NCI-H1092 (cell line): ENCODE measurements at places on chromosomes 7 and 10.

DNA sequence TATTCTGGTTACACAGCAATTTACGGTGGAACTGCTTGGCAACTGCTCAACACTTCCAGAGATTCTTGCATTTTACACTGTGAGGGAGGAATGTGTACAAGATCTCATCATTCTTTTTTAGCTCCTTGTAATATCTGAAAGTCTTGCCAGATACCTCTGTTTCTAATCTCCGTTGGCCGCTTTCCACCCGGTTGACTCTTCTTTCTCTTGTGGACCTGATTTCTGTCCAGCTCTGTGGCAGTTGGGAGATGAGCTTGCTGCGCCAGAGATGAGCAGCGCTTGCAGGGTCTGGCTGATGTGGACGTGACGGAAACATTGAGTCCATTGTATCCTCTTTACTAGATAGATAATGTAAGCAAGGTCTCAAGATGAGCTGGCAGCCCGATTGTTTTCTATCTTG, 27.6 kb downstream of the SPAG6 start:
- no peak for DNase-seq

DNA sequence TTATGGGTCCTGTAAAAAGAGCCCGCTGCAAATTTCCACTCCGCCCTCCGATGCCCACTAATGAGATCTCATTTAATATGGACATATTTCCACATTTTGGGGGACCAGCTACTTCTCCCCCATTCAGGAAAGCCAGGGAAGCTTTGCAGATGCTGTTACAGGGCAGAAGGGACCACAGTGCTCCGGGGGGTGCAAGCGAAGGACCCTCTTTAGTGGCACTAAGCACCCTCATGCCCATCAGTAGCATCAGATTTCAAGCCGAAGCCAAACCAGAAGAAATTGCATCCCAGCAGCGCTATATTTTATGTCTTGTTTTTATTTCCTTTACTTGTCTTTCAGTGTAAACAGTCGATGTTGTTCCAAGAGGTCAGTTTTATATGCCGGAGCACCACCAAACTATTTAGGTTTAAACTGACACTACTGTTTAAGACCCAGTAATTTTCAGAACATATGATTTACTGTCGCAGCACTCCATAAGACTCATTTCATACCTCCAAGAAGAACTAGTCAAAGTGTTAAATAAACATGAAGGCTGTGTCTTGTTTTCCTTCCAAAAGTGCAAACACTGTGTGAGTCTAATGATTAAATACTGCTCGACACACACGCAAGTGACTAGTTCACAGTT, 122.2 kb upstream of the MGMT start:
- no peak for DNase-seq

DNA sequence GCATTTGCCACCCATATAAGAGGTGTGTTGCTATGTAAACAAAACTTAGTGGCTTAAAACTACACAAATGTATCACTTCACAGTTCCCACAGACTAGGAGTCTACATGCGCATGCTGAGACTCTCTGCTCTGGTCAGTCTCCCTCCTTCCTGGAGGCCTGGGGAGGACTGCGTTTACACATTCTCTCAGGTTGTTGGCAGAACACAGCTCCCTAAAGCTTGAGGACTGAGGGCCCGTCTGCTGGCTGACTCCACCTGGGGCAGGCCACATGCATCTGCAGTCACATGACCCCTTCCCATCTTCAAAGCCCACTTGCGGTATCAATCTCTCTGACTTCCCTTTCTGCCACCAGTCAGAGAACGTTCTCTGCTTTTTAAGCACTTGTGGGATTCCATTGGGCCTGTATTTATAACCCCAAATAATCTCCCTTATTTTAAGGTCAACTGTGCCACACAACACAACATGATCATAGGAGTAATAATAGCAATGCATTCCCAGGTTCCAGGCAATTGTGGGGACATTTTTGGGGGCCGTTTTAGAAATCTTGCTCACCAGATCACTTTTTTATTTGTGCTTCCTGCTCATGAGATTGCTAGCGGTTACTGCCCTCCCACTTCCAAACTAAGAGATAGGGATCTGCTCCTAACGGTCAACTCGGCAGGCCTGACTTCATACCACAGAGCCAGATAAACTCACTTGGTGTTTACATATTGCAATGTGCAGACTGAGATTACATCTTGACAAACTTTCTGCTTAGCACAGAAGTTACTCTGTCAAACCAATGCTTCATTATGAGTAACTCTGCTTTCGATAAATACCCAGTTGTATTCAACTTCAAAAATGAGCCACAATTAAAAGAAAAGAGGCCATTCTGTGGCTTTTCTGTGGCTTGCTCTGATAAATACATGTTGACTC, 96.3 kb downstream of the ALOX5 start:
- DNase-seq, result no peak

DNA sequence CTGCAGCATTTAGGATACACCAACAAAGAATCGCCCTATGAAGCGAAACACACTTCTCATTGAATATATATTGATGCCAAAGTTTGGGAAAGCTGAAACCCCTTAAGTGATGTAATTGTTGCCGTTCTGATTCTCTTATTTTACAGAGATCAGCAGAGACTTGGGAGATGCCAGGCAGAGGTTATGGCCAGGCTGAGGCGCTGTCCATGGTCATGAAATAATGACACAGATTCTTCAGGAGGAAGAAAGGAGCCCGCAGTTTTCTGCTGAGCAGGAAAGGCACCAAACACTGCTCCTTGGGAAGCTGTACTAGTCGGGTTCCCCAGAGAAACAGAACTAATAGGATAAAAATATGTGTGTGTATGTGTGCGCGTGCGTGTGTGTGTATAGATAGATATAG, 566.0 kb downstream of the CALN1 start:
- no peak for DNase-seq

DNA sequence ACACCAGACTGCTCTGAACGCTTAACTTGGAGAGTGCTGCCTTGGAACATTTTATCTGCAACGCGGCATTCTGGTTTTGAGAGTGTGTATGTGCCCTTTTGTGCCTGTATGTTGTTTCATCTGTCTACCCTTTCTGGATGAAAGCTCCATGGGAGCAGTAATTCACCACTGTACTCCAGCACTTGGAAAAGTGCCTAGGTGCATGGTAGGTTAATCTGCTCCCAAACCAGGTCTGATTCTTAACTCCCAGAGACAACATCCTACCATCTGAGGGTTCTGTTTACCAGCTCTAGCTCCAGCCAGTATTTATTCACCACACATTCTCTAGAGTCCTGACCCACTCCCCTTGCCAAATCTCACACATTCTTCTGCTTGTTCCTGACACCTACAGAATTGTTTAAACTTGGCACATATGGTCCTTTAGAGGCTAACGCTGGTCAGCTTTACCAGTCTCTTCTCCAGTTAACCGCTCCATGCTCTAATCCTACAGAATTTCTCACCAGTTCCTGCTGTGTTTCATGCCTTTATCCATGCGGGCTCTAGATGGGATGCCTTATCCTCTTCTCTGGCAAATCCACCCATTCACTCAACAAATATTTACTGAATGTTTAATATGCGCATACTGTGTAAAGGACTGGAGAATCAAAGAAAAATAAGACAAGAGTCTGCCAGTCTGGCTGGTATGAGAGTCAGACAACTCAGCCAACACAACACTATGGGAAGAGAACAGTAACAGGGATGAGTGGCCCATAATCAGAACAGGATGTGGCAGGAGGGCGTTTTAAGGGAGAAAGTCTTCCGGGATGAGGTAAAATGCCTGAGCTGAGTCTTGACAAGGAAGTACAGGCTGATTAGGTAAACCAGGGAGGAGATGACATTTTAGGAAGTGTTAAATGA, 46.3 kb downstream of the MTPN start:
- DNase-seq, result no peak

GRCh38 chr10:97537186-97537869, 35.3 kb upstream of the ANKRD2 start:
- no peak for DNase-seq

DNA sequence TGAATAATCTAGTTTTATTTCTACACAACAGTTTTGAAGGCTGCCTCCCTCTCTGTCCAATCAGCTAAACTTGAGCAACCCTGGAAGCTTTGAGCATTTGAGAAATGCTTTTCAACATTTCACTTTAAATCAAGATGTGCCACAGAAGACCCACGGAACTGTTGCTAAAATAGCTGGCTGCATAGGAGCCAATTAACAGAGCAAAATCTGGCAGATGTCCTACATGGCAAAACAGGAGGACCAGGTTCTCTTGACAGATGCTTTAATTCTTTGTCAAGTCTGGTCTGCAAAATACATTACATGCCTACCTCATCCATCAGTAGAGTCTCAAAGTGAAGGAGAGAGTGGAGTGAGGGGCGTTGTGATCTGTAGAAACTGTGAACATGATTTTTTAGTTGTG, 185.9 kb downstream of the DPY19L1 start:
- no peak for DNase-seq

- no peak for DNase-seq
Measured at GRCh38 chr7:98163704-98164494, 47.3 kb upstream of the BHLHA15 start.

DNA sequence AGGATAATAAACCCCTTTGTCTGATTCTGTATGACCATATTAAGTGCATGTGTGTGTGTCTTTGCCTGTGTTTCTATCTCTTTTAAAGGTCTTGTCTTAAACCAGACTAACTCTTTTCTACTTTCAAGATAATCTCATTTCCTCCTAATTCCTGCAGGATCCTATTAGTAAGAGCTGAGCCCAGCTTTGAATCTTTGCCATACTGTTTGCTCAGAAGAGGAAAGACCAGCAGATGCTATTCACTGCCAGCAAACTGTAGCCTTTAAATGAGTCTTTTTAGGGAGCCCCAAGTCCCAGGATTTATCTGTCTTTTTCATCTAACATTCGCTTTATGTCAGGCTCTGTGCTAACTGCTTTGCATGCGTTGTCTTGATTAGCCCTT, 2.9 kb downstream of the GPR158 start:
- no peak for DNase-seq

DNA sequence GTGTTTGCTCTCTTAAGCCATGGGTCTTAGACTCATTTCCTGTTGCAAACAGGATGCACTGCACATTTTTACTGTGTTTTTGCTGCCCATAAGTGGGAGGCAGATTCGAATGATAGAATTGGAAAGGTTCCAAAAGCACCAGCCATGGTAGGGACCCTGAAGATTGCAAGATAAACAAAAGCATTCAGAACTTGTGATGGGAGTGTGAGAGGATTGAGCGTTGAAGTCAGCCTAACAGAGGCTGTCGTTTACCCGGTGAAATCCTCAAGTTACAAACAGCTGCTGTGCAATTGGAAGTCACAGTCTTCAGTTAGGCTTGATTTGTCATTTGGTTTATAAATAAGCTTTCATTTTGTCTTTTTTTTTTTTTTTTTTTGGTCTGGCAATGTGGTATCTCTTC, 192.7 kb upstream of the MKI67 start:
- no peak for DNase-seq

DNA sequence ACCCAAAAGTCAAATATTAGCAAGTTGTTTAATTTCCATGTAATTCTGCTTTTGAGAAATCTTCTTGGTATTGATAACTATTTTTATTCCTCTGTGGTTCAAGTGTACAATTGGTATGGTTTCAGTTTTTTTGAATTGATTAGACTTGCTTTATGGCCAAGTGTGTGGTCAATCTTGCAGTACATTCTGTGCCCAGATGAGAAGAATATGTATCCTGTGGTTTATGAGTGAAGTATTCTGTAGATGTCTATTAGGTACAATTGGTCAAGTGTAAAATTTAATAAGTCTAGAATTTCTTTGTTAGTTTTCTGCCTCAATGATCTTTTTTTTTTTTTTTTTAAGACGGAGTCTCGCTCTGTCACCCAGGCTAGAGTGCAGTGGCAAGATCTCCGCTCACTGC, 36.6 kb upstream of the C7orf33 start:
- DNase-seq, result no peak

DNA sequence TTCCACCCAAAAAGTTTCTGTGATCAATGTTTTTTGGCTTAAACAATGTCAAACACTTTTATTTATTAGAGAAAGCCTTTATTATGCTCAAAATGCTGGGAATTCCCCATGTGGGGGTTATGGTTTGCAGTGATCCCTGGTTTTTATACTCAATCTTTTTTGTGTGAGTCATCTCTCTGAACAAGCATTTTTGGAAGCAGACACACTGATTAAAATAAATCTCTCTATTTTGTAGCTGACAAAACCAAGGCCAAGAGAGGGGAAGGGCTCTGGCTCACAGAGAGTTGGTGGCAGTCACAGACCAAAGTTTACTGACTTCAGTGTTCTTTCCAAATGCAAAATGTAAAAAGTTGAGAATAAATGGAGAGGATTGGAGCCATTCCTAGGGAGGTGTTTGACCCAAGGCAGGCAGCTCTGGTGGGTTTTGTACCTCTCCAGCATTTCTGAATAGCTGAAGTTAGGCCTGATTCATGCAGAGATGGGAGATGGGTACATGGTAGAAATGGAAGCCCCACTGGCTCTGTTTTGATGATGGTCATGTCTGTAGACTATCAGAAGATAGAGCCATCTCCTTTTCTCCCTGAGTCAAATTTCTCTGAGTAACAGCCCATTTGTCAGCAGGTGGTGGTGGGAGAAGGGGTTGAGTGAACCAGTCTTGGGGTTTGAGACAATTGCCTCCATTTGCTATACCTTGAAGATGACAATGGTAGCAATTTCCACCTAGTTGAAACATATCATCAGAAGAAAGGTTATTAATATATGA, 45.4 kb upstream of the NAMPT start:
- no peak for DNase-seq

GRCh38 chr7:75938921-75939320, 24.0 kb downstream of the POR start:
- no peak for DNase-seq

DNA sequence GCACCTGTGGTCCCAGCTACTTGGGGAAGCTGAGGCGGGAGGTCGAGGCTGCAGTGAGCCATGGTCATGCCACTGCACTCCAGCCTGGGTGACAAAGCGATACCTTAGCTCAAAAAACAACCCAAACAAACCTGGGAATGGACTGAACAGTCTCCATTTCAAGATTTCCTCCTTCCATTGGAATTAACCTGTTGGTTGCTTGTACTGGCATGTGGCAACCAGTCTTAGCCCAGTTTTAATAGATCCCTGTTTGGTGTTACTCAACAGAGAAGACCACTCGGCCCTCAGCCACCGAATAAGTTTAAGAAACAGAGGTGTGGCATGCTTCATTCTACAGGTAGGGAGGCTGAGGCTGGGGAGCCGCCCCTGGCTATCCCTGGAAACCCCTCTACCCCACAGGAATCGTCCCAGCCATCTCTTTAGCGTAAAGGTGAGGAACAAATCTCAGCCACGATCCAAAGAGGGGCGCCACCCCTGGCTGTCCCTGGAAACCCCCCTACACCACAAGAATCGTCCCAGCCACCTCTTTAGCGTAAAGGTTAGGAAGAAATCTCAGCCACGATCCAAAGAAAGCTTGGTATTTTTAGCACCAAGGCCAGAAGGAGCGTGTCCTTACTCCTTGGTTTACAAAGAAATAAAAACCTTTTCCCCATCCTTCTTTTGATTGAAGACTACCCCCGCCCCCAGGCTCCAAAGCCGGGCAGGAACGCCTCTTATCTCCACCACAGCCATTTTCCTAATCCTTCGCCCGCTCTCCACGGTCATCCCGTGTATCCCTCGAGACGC, 861 bp upstream of the TSPAN14 start:
- no peak for DNase-seq

GRCh38 chr7:66698652-66699205, 41.8 kb upstream of the RABGEF1 start:
- DNase-seq, result no peak
